ENCODE measurements at places on chromosomes 4 and X.

DNA sequence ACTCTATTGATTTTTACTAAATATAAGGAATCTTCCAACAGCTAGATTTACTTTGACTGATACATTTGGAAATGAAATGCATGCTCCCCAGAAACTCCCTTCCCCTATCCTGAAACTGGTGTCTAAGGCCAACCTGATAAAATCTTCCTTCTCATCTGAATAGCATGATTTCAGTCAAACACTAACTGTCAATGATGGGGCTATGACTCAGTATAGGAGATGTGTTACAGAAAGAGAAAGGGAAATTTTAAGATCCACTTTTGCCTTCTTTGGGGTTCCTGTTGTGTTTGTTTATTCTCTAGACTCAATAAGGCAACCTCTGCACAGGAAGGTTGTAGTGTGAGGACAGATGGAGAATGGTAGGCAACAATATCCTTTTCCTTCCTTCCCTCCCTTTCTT lies 160.7 kb downstream of the MOSPD2 start:
- DNase-seq = no peak

DNA sequence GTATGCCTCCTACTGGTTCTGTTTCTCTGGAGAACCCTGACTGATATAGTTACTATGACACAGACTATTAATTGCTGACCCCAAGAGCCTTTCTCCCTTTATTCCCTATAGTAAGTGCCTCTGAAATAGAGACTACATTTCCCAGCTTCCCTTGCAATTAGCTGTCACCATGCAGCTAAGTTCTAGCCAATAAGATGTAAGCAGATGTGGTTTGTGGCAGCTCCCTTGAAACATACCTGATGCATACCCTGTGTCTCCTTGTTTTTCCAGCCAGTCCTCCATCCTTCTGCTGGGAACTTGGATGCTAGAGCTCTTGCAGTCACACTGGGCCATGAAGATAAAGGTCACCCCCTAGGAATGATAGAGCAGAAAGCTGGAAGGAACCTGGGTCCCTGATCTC lies 9.7 kb upstream of the TMEM165 start:
- DNase-seq = no peak

DNA sequence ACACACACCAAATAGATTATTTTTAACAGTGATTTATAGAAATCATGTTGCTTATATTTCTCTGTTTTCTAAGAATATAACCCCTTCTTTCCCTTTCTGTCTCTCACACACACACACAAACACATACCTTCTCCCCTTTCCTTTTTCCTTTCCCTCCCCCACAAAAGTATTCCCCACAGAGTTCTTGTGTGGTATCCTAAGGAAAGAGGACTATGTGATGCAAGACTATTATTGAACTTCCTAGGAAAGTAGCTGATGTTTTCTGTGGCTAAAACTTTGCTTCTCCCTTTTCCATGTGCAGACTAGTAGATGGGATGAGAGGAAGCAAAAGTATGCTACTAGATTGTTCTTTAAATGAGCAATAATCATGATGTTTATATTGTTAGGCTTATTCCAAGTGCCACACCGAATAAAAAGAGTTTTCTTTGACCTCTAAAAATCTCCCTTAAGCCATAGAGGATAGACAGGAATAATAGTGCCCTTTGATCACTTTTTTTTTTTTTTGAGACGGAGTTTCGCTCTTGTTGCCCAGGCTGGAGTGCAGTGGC lies 38.7 kb downstream of the CPEB2 start:
- no peak for DNase-seq

DNA sequence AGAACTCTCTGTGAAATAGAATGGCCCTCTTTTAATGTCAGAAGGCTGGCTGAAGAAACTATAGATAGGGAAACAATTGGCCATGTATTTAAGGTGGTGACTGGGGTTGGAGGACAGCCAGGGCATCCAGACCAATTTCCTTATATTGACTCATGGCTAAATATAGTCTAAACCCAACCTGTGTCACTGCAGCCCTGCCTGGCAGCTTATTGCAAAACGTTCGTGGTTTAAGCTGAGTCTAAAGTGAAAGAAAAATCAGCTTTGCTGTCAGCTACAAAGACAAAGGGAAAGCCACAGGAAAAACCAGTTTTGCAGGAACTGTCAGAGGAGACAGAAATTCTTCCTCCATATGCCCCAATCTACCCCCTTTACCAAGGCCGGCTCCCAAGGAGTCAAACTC lies 902.8 kb upstream of the NDST4 start:
- DNase-seq = no peak

DNA sequence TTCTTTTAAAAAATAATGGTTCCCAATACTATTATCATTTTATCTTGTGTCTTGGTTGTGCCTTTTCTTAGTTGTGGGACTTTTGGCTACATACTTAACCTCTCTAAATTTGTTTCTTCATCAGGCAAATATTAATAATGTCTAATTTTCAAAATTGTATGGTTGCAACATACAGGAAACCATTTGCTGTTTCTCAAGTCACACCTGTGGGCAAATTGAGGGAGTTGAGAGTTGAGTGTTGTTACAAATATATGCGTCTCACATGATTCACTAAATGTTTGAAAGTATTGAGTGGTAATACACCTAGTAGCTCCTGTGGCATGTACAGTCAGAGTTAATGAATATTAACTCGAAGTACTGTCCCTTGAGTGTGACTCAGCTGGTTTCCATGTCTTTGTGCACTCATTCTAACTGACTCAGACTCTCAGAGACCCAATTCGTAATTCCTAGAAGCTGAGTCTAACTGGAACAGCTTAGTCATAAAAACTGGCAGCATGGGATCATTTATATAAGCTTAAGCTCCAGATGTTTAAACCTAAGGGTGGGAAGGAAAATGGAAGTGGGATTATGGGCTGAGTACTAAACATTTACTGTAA lies 802.4 kb downstream of the TRIML1 start:
- DNase-seq = no peak

DNA sequence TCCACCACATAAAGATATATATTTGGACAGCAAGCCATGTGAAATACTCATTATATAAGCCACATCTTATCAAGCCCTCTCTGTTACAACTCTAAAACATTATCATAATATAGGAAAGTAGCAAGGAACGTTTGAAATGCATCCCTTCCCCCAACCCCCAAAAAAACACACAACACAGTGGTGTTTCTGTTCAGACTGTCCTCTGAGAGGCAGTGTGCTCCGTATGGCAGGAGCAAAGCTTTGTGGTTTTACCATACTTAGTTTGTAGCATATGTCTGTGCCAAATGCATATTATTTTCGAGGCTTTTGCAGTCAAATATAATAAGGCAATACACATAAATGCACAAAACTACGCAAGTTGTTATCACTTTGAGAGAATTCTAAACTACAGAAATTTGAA lies 194.2 kb downstream of the RAPGEF2 start:
- DNase-seq = no peak

DNA sequence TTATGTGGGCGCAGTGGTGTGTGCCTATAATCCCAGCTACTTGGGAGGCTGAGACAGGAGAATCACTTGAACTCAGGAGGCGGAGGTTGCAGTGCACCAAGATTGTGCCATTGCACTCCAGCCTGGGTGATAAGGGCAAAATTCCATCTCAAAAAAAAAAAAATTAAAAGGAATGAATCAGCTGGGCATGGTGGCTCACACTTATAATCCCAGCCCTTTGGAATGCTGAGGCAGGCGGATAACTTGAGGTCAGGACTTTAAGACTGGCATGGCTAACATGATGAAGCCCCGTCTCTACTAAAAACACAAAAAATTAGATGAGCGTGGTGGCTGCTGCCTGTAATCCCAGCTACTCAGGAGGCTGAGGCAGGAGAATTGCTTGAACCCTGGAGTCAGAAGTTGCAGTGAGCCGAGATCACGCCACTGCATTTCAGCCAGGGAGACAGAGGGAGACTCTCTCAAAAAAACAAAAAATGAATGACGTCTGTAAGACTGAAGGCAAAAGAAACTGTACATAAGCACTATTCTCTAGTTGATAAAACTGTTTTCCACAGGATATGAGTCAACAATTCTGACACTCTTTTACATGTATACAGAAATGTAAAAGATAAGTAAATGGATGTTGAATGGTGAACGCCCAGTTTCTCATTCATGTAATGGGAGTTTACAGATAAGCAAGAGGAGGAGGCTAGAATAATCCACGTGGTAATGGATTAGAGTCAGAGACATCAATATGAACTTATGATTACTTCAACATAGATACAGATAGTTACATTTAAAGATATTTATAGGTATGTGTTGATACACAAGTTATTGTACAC lies 22.2 kb downstream of the CENPC start:
- no peak for DNase-seq

DNA sequence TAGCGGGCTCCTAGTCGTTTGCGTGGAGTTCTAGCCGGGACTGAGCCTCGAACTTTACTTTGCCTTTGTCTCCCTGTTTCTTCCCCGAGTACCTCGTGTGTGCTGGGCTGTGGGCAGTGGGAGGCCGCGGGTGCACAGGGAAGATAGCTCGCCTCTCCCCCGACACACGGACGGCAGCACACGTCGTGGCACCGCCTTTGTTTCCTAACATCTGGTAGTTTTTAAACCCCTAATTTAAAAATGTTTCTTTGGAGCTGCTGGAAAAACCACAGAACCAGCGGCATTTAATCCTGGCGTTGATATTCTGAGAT lies 866 bp downstream of the RBM46 start:
- no peak for DNase-seq

DNA sequence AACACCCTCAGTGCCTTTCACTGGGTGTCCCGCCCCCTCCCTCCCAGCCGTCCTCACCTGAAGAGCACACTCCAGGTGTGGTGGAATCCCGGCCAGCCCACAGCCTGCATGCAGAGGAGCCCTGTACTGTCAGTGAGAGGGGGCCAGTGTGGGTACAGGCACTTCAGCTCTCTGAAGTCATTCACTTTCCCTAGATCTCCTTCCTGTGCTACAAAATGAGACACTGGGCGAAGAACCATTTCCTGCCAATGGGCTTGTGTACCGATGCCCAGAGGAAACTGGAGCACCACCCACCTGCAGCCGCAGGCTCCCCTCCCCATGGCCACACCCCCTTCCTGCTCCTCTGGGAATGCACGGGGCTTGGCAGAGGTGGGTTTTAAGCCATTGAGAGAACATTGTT lies 73.9 kb upstream of the C4orf50 start:
- DNase-seq = no peak

DNA sequence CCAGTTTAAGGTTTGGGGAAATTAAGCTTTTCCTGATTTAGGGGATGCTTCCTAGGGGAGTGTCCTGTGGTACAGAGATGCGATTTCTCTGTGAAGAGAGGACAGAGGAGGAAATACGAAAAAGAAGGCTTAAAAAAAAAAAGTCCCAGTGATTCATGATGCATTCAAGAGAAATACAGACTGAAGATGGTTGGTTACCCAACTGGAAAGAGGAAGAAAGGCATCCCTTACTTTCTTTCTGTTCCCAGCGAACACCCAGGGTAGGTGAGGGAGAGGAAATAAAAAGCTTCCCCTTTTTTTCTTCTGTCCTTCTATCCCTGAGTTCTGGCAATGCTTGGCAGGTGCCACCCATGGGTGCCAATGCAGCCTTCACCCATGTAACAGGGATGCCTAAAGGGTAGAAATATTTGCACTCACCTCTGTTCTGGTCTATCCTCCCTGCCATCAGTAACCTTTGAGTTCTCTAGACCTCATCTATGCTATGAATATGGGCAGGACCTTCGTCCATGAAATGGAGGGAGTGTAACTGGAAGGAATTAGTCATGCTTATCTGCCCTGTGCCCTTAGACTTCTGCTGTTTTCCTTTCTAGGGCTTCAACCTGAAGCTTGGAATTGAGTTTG lies 230.1 kb upstream of the GALNTL6 start:
- no peak for DNase-seq

DNA sequence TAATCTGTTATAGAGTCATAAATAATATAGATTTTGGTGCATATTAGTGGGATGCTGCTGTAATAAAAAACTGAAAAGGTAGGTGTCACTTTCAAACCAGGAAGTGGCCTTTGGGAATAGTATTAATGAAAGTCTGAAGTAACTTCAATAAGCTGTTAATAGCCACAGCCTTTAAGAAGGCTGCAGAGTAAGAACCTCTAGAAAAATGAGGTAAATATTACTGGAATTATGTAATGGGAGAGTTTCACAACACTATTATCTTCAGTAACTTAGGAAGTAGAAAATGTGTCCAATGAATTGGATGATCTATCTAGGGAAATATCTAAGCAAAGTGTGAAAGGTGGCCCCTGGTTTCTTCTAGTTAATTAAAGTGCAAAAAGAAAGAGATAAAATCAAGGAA lies 104.7 kb downstream of the NCAPG start:
- DNase-seq = no peak

- DNase-seq = no peak
These were observed 32.4 kb downstream of the ARHGAP10 start for GRCh38 chr4:147764337-147764736.

DNA sequence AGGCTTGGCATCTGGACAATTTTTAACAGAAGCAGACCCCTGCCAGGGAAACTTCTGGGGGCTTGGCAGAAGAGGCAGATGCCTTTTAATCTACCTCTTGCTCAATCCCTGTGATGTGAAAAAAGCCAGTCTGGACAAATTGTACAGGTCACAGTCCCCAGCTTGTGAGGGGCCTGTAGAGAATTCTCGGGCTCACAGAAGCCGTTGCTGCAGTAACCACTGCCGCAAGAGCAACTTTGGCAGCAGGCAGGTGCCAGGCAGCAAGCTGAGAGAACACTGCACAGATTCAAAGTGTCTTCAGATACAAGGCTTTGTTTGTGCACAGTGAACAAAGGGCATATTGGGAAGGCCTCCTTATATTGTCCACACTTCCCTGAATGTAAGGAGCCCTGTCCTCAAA lies 11.7 kb downstream of the GPKOW start:
- DNase-seq = no peak

DNA sequence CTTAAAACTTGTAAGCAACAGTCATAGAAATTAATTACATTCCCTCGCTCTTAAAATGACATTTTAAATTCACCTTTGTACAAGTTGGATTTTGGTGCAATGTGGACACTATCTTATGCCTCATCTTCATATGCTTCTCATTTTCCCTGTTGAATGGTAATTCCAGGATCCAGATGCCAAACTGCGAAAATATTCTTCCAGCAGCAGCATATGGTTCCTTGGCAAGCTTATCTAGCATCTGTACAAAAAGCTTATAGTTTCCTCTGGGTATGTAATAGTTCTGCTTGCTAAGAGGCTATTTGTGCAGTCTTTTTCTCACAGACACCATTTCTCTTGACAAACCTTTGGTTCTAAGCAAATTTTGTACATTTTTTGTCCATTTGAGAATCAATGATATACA lies 2079.7 kb upstream of the AGA start:
- no peak for DNase-seq

- no peak for DNase-seq
These were observed 46.9 kb downstream of the JADE3 start for GRCh38 chrX:46959101-46959500.

- no peak for DNase-seq
These were observed 8.2 kb upstream of the TMA16 start for GRCh38 chr4:163486321-163486720.

GRCh38 chr4:122246551-122246950 lies 94.4 kb downstream of the BLTP1 start:
- no peak for DNase-seq

DNA sequence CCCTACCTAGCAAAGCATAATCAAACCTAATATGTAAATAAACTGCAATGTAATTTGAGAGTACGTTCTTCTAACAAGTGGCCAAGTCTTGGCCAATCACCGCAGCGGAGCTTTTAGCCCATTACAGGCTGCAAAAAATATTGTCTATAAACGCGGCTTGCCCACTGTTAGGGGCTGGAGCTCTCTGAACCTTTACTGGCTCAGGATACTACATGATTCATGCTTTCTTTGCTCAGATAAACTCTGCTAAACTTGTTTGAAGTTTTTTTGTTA lies 990 bp upstream of the HADH start:
- no peak for DNase-seq
